GM23338 (cell line): ENCODE measurements at places on chromosomes 3 and 15. TPM values are rescaled to one million over a fixed set of nuclear protein-coding genes. Genes with fewer than 3 reads are reported as not detected.

The TRA2B gene
- total RNA-seq: 323 and 602 TPM in 2 replicates

The ARID3B gene
- total RNA-seq: 114 and 147 TPM in 2 replicates

The FRMD5 gene
- total RNA-seq: 10.1 and 17.3 TPM in 2 replicates

The DZIP1L gene
- 11.4 and 19.5 TPM in 2 replicates for total RNA-seq

The TGM5 gene
- total RNA-seq: not detected in 2 replicates

The ACSBG1 gene
- total RNA-seq: 7.3 and 10.0 TPM in 2 replicates

The OR5K2 gene
- not detected in 2 replicates for total RNA-seq

DNA sequence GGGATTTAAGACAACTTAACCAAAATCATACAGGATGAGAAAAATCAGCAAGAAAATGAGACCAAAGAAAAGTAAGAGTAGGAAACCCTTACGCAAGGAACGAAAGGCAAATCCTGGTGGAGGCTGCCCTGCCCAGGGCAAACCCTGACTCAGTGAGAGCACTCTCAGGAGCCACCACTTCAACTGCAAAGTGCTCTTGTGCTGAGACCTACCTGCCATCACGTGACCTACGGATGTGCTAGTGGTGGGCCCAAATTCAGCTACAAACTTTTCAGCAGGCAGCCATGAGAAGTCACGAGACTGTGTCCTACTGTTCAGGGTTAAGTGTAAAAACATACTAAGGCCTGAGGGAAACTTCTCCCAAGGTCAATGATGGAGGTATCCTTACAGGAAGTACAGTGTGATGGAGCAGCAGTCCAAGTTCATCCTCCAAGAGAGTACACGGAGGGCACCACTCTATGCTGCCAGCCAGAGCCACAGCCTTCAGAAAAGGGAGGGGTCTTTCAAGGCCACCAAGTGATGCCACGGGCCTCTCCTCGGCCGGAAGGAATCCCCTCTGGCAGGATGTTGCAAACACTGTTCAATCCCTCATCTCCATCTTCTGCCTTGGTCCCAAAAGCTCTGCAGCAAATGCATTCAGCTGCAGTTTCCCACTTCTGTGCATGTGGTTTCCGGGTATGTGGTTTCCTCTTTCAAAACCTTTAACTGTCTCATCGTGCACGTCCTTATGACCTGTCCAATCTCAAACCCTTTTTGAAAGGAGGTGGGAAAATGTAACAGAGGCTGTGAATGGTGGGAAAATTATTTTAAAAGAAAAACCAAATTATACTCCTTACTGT, 9.5 kb downstream of the CHSY1 start:
- DNase-seq: no peak

GRCh38 chr3:76470285-76470684, 569.6 kb upstream of the ROBO2 start:
- DNase-seq: no peak

DNA sequence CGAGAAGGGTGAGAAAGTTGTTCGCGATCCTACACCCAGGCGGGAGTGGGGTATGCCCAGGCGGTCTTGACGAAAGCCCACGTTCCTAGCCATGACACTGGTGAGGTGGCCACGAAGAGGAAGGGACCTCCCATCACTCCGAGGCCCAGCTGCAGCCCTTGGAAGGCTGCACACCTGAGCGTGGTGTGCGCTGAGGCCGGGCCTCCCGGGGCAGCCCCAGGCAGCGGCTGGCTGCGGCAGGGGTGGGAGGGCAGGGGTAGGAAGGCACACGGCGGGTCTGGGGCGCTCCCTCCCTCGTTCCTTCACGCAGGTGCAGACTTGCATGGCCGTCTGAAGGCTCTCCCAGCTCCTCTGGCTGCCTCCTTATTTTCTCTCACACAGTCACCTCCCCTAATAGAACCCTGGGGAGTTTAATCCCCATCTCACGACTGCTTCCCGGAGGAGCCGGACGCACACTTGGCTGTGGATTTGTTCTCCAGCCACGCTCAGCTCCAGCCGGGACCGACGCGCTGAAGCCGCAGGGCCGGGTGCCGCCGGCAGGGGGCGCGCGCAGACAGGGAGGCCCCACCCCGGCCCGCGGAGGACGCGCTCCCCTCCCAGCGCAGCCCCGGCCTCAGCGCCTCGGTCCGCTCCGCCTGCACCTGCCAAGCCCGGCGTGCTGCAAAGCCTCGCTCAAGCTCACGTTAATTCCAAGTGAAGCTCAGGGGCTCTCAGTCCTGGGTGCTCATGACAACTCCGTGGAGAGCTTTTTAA, 37.8 kb upstream of the MUC4 start:
- DNase-seq: no peak

- DNase-seq: peak; percentile 98
Observed at GRCh38 chr3:122793568-122794416, at the start of gene HSPBAP1. TSS of gene HSPBAP1 (minus strand) at chr3:122793831. CDS start at chr3:122793680, 151 bp downstream.

GRCh38 chr3:181906338-181906737, 194.6 kb downstream of the SOX2 start:
- DNase-seq: no peak

DNA sequence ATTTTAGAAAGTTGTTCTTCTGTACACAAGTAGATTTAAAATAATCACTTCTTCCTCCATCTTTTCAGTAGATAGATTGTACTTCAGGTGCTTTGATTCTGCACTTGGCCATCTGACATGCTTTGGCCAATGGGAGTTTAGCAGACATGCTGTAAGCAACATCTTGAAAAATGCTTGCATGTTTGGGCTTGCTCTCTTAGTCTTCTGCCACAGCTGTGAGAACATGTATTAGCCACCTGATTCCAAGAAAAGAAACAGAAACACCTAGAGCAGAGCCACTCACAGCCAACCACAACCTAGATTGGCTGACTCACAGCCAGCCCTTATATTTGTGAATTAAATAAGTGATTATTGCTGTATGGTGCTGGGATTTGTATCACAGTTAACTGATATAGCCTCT, 70.2 kb upstream of the GADL1 start:
- DNase-seq: no peak

DNA sequence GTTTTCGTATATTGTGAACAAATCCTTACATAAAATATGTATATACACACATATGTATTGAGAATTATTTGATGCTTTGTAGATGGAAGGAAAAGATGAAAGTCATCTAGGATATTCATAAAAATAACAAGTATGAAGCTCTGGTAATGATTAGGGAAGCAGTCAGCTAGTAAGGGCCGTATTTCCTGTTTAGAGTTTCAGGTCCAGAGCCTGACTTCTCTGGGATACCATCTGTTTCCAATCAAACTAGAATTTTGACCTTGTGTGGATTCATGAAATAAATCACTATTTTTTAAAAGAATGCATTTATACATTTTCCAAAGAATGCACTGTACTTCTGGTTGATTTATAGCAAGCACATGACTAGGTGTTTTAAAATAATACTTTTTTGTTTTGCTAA, 156.1 kb upstream of the CGNL1 start:
- no peak for DNase-seq

- peak; percentile 8 for DNase-seq
Observed at GRCh38 chr3:146227486-146227885, 23.4 kb downstream of the PLSCR4 start.

DNA sequence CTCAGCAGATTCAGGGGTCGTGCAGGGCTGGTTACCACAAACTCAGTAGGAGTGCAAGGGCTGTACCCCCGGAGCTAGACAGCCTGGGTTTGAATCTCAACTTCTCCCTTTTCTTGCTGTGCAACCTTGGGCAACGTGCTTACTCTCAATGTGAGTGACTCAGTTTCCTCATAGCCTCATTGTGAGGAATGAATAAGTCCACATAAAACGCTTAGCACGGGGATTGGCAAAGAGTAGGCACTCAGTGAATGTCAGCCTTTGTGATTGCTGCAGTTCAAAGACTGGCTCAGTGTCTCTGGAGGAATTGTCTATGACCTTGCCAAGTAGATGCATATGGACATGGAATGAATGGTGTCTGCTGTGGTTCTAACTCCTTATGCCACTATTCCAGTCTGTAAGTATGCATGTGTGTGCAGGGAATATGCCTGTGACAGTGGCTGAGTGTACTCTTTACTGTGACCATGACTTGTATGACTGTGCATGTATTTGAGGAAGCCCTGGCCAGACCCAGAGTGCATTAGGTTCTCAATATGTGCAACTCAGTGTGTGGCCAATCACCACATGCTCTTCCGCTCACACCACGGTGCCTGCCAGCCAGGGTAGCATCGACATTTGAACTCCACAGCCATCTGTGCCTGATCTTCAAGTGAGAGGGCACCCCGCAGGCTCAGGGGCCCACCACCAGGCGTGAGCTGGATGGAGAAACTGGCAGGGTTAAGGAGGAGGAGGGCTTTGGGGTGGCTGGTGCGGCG, 900 bp upstream of the HYAL3 start:
- no peak for DNase-seq

GRCh38 chr15:62845241-62846126, 197.1 kb upstream of the TPM1 start:
- no peak for DNase-seq

GRCh38 chr15:85872125-85872524, 77.4 kb upstream of the KLHL25 start:
- no peak for DNase-seq

GRCh38 chr15:29822100-29822683, at the start of gene TJP1:
TSS of gene TJP1 (minus strand) at chr15:29822468. CDS start at chr15:29822028, 440 bp downstream.
- DNase-seq: peak; percentile 88

- DNase-seq: no peak
Observed at GRCh38 chr15:52466716-52467115, 62.0 kb downstream of the MYO5A start.
